MCF 10A (cell line): ENCODE measurements at places on chromosomes 5 and 9. TPM values are rescaled to one million over a fixed set of nuclear protein-coding genes. Genes with fewer than 3 reads are reported as not detected.

ADAMTS16 gene
- total RNA-seq = not detected in 2 replicates

FOXD1 gene
- total RNA-seq = 46.4 and 50.9 TPM in 2 replicates

DNA sequence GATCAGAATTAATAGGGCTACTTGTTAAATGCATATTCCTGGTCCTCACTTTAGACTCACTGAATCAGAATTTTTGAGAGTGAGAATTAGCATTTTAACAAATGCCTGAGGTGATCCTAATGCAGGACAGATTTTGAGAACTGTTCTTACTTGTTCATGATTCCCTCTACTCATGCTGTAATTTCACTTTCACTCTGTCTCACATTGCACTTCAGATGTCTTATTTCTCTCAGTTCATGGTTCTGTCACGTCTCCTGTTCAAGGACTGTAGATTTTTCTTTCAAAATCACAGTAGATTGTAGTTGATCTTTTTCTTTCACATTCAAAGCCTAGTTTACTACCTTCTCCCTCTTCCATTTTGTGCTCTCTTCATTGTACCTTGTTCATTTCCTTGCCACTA is 54.3 kb downstream of the ADGRV1 start:
- H3K36me3 ChIP-seq = no peaks in the 10 kb centered on the region
- H3K27me3 ChIP-seq = peaks cover 94% of the 10 kb centered on the region
- no peak overlapping the region for H3K27ac ChIP-seq
- no peak overlapping the region for H3K4me3 ChIP-seq
- DNase-seq = no peak

GRCh38 chr5:64532212-64532611 is 26.4 kb downstream of the RGS7BP start:
- no peaks in the 10 kb centered on the region for H3K36me3 ChIP-seq
- no peaks in the 10 kb centered on the region for H3K4me1 ChIP-seq
- no peak overlapping the region for H3K27ac ChIP-seq
- H3K4me3 ChIP-seq = no peak overlapping the region
- DNase-seq = no peak
- H3K27me3 ChIP-seq = no peaks in the 10 kb centered on the region

- DNase-seq = no peak
- H3K4me1 ChIP-seq = peaks cover 11% of the 10 kb centered on the region
- peaks cover 8% of the 10 kb centered on the region for H3K36me3 ChIP-seq
- H3K4me3 ChIP-seq = no peak overlapping the region
These were observed 245.4 kb downstream of the DENND1A start for GRCh38 chr9:123684393-123685149.

GRCh38 chr5:58490402-58491050 is 709 bp upstream of the GAPT start:
- no peak overlapping the region for H3K27ac ChIP-seq
- no peaks in the 10 kb centered on the region for H3K4me1 ChIP-seq
- H3K36me3 ChIP-seq = no peaks in the 10 kb centered on the region
- H3K27me3 ChIP-seq = peaks cover 66% of the 10 kb centered on the region

- no peaks in the 10 kb centered on the region for H3K36me3 ChIP-seq
- no peaks in the 10 kb centered on the region for H3K4me1 ChIP-seq
- H3K4me3 ChIP-seq = no peak overlapping the region
- DNase-seq = no peak
- peaks cover 41% of the 10 kb centered on the region for H3K27me3 ChIP-seq
These were observed 118.9 kb downstream of the CETN3 start for GRCh38 chr5:90290648-90291047.

DNA sequence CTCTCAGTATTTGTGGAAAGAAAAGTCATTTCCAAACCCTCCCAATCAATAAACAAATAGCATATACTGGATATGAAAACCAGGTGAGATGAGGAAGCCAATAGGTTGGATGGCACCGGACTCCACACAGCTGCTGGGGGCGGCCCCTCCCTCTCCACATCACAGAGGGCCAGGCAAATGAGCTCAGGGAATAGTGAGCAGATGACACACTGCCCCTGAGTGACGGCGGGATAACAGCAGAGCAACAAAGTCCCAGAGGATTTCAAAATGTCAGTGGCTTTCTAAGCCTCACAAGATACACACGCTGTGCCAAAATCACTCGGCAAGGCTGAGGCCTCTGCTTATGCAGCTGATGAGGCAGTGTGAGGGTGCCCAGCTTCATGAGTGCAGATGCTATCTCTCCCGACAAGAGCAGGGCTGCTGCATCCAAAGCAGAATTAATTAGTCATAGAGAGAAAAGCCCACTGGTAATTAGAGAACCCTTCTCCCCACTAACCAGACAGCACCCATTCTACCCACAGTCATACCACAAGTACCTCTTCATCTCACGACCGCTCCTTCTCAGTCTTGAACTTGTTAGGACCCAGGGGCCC is 235.0 kb upstream of the NFIL3 start:
- no peak overlapping the region for H3K27ac ChIP-seq
- no peaks in the 10 kb centered on the region for H3K36me3 ChIP-seq
- H3K4me1 ChIP-seq = no peaks in the 10 kb centered on the region
- peaks cover 13% of the 10 kb centered on the region for H3K27me3 ChIP-seq
- DNase-seq = no peak

GRCh38 chr5:18397371-18397770 is 763.1 kb downstream of the TAF11L14 start:
- no peak overlapping the region for H3K4me3 ChIP-seq
- no peaks in the 10 kb centered on the region for H3K36me3 ChIP-seq
- no peaks in the 10 kb centered on the region for H3K27me3 ChIP-seq

- H3K27ac ChIP-seq = no peak overlapping the region
- no peak for DNase-seq
- H3K27me3 ChIP-seq = no peaks in the 10 kb centered on the region
- H3K4me3 ChIP-seq = no peak overlapping the region
These were observed 175.5 kb upstream of the SLC30A5 start for GRCh38 chr5:68918306-68918705.

GPX8 gene
- 37.2 and 38.8 TPM in 2 replicates for total RNA-seq

PDZD2 gene
- 22.6 and 23.0 TPM in 2 replicates for total RNA-seq

CATSPER3 gene
- 0.91 and 1.9 TPM in 2 replicates for total RNA-seq

DNA sequence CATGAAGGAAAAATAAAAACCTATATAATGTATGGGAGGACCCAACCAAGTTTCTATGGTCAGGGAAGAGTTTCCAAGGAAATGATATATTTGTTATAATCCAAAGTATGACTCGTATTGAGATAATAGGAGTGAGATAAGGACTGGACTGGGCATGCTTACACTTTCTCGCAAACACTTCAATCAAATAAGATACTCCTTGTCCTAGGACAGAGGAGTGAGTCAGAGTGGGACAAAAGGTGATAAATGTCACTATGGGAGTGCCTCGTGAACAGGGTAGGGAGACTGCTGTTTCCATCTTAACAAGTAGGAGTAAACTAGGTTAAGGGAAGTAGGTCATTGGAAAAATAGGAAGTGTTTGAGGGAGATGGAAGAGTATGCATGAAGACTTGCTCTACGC is 47.2 kb downstream of the MACIR start:
- no peaks in the 10 kb centered on the region for H3K4me1 ChIP-seq
- H3K36me3 ChIP-seq = no peaks in the 10 kb centered on the region
- H3K27me3 ChIP-seq = no peaks in the 10 kb centered on the region
- no peak overlapping the region for H3K27ac ChIP-seq
- DNase-seq = no peak

DNA sequence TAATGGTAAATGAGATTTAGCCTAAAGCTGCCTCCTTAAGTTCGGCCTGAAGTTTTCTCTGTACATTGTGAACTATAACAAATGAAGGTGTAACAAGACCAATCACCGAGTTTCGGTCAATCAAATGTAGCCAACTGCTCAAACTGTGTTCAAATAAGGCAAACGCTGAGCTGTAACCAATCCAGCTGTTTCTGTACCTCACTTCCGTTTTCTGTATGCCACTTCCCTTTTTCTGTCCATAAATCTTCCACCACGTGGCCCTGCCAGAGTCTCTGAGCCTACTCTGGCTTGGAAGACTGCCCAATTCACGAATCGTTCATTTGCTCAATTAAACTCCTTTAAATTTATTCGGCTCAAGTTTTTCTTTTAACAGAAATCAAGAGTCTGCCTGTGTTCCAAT is 193.5 kb upstream of the KLF9 start:
- H3K27ac ChIP-seq = no peak overlapping the region
- H3K36me3 ChIP-seq = no peaks in the 10 kb centered on the region
- DNase-seq = no peak
- H3K4me1 ChIP-seq = peaks cover 9% of the 10 kb centered on the region

DNA sequence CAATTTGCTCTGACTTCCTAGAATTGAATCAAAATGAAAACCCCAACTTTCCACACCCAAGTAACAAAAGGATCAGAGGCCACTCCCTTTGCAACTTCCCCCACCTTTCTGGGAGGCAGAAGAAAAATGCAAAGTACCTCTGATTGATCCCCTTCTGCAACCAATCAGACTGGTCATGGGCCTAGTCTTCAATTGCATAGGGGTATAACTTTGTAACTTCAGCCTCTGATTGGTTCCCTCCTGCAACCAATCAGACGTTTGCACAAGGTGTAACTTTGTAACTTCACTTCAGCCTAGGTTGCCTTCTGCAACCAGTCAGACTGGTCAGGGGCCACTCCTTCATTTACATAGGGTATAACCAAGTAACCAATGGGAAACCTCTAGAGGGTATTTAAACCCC is 38.3 kb upstream of the CNOT6 start:
- no peaks in the 10 kb centered on the region for H3K27me3 ChIP-seq
- DNase-seq = no peak
- no peaks in the 10 kb centered on the region for H3K36me3 ChIP-seq
- peaks cover 7% of the 10 kb centered on the region for H3K4me1 ChIP-seq

PROB1 gene
- total RNA-seq = 2.3 and 3.1 TPM in 2 replicates

SPATA31C1 gene
- total RNA-seq = not detected in 2 replicates

DNA sequence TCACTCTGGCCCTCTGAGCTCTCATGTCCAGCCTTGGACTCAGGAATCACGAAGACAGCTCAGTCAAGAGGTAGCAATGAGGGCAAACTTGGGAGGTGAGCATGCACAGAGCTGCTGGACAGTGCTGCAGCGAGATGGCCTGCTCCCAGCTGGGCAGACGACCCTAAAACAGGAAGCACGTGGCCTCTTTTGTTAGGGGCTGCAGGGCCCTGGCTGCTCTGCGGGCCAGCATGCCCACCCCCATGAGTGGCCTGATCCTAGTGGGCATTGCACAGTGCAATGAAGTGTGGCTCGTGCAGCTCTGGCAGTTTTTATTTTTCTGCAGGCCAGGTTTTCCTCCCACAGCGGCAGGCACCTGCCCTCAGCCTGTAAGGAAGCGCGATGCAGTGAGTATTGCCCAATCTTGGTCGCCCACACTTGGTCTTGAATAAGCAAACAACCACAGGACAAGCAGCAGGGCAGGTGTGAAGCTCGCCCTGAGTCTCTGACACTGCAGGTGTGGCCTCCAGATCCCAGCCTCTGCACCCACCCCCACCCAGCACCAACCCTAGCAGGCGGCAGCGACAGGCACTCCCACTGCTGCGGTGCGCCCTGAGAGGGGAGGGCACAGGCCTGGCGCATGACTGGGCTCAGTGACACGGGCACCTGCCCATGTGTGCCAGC is 60.8 kb downstream of the SEMA4D start:
- DNase-seq = peak; percentile 61
- H3K4me3 ChIP-seq = no peak overlapping the region
- H3K27ac ChIP-seq = no peak overlapping the region

F2RL1 gene
- total RNA-seq = 30.7 and 34.9 TPM in 2 replicates

GRCh38 chr5:135345956-135346731 is 52.9 kb downstream of the MACROH2A1 start:
- H3K36me3 ChIP-seq = peaks cover 62% of the 10 kb centered on the region
- H3K4me1 ChIP-seq = peaks cover 9% of the 10 kb centered on the region
- H3K27me3 ChIP-seq = no peaks in the 10 kb centered on the region
- no peak for DNase-seq
- no peak overlapping the region for H3K27ac ChIP-seq
- no peak overlapping the region for H3K4me3 ChIP-seq

DNA sequence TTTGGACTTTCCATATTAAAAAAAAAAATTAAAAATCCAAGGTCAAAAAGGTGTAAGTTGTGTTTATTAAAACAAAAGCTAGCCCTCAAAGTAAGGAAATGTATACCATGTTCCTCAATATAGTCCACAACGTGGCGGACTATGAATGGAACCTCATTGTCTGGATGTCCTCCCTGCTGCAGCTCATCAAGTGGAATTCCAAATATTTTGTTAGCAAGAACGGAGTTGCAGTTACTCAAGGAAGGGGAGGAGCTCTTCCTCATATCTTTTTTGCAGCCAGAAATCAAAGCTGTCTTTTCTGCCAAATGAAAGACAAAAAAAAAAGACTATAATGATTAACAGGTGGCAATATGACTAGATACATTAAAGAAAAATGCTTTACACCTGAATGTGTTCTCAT is 14.0 kb downstream of the FAM13B start:
- peaks cover 16% of the 10 kb centered on the region for H3K4me1 ChIP-seq
- no peak overlapping the region for H3K4me3 ChIP-seq
- H3K27ac ChIP-seq = no peak overlapping the region
- DNase-seq = no peak
- peaks cover 64% of the 10 kb centered on the region for H3K36me3 ChIP-seq

PRUNE2 gene
- 0.29 and 0.63 TPM in 2 replicates for total RNA-seq

INSL6 gene
- total RNA-seq = not detected in 2 replicates

DNA sequence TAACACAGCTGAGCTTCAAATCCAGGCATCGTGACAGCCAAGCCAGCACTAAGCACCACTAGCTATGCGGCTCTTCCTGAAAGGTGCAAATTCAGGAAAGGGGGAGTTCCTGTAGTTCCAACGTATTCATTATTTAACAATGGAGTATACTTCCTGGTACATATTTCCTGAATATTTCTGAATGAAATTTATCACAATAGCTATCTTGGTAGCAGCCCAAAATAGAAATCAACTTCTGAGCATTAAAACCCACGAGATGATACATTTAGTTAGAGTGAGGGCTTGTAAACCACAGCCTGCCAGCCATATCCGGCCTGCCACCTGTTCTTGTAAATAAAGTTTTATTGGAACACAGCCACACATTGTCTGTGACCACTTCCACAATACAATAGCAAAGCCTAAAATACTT is 109.7 kb upstream of the RETREG1 start:
- no peak overlapping the region for H3K4me3 ChIP-seq
- no peak overlapping the region for H3K27ac ChIP-seq
- H3K4me1 ChIP-seq = no peaks in the 10 kb centered on the region

- DNase-seq = no peak
- H3K27ac ChIP-seq = no peak within 1 kb of the TSS
- H3K27me3 ChIP-seq = peaks cover 11% of the 10 kb centered on the region
- peaks cover 18% of the 10 kb centered on the region for H3K4me1 ChIP-seq
- H3K4me3 ChIP-seq = peak within 1 kb of the TSS; percentile 76
These were observed at the start of gene FIBCD1 for GRCh38 chr9:130938652-130939404. FIBCD1 (minus strand) TSS chr9:130939247; CDS start chr9:130938607, 640 bp downstream.

DNA sequence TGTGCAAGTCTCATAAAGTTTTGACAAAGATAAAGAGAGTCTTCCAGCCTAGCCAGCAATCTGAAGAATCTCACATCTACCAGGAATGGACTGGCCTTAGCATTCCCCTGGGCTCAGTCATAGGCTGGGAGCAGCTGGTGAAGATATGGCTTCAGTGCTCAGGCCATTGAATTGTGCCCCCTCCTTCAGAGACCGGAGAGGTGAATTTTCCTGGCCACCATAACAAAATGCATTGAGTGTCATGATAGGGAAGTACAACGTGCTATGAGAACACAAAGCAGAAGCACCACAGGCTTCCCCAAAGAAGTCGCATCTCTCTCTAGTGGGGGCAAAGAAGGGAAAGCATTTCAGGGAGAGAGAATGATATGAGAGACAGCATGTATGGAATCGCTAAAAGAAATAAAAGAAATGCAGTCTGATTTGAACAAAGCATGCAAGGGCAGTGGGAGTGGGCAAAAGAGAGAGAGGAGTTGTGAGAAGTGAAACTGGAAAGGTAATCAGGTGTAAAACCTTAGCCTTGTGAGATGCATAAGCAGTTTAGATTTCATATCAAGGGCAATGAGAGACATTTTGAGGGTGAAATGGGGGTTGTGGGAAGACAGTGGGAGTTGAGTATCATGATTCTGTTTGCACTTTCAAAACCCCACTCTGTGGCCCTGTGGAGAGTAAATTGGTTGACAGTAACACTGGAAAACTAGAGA is 57.1 kb upstream of the NMUR2 start:
- no peak for DNase-seq
- H3K4me3 ChIP-seq = no peak overlapping the region
- H3K4me1 ChIP-seq = no peaks in the 10 kb centered on the region
- no peak overlapping the region for H3K27ac ChIP-seq

FBP1 gene
- not detected in 2 replicates for total RNA-seq
